ENCODE measurements at places on chromosomes 6 and 20. TPM values are rescaled to one million over a fixed set of nuclear protein-coding genes. Genes with fewer than 3 reads are reported as not detected.
A peak's percentile ranks its signal among the peaks of the same experiment; 100 is the strongest.

DNA sequence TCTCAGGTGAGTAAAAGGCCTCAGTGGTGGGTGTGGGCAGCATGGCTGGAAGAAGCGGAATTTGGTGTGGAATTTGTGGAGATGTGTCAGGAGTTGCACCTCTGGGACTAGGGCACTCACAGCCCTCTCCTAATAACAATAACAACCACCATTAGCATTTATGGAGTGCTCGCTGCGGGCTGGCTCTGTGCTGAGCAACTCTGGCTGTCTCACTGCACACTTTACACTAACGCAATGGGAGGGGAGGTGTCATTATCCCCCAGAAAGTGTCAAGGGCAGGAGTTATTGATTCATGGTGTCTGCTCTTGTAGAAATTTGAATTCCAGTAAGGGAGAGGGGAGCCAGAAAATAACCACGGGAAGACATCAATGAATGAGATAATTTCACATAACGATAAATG is 22.7 kb upstream of the SCRT2 start:
- no peak for DNase-seq

- no peak for DNase-seq
Measured at GRCh38 chr6:123263981-123264380, 267.9 kb downstream of the CLVS2 start.

- no peak for DNase-seq
Measured at GRCh38 chr6:151063842-151064647, 175.7 kb upstream of the AKAP12 start.

DNA sequence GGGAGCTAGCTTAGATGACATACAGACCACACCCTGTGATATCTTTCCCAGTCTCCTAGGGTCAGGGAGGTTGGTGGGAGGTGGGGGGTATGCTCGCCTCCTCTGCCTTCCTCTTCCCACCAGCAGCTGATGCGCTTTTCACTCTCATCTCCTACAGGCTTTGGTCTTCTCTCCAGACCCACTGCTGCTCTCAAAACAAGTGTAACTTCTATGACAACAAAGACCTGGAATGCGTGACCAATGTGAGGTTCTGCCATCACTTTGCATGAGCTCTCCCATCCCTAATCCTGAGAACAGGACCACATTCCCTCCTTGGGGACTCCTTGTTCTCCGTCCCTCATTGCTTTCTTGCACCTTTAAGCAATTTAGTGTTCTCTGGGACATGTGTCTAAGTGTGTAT is 2.7 kb downstream of the CTSA start:
- DNase-seq: no peak

DNA sequence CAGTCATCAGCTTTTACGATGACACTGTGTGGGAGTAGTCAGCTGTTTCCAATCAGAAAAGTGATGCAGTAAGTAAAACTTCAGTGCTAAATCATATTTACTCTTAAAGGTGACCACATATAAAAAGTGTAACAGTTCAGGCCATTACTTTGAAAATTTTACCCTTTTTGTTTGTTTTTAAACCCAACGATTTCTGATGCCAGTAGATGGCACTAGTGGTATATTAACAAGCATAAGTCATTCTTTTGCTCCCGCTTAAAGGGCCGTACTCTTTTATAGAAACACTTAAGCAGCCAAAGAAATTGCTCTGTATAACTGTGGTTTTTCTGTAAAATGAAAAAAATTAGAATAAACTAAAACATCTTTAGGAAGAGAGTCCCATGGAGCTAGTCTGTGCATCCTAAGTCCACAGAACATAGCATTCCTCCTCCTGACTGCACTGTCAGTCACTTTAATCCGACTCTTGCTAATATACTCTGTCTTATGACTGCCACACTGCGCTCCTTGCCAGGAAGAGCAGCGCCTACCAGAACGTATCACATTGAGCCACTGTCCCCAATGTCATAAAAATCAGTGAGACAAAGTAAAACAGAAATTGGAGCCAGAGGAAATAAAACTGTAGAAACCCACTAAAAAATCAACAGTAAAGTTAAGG is 25.0 kb downstream of the HEBP2 start:
- DNase-seq: no peak

The LINC00237 gene
- not detected for total RNA-seq

DNA sequence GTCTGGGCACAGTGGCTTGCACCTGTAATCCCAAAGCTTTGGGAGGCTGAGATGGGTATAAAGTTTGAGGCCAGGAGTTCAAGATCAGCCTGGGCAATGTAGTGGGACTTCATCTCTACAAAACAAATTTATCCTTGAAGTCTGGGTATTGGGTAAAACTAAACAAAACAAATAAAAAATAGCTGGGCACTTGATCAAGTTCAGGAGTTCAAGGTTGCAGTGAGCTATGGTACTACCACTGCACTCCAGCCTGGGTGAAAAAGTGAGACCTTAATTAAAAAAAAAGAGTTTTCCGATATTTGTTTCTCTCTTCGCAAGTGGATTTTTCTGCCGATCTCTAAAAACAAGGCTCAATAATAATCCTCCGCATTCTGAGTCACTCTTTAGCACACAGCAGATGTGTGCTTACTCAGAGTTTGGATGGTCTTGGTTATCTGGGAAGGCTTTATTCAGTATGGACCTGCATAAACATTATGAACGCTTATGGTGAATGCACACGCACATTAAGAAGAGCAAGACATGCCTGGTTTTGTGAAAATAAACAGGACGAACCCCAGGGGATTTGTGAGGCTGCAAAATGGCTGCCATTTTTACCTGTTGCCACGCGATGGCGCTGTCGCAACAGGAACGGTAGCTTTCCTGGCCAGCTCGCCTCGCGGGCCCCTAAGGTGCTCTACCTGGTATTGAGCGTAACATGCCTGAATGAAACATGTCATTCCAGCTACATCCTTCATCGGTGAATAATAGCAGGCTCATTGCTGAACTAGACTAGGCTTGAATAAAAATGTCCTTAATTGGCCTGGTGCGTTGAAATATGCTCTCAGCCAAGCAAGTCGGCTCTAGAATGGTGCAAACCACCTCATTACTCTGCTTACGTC is 6.0 kb downstream of the OPN5 start:
- peak; percentile 80 for DNase-seq

DNA sequence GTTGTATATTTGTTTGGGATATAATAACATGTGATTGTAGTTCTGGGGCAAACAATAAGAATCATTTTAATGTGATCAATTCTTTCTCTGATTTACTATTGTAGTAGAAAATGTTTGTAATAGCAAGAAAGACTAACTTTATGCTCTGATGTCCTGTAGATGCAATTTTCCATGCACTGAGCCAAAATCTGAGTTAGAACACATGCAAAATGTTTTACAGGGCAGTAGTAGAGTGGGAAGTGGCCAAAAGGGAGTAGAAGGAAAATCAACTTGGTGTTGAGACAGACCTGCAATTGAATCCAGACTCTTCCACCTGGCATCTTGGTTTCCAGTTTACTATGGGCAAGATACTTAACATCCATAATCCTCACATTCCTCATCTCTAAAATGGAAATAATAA is 93.5 kb upstream of the BMP5 start:
- DNase-seq: no peak

The WFDC12 gene
- not detected for total RNA-seq
